Left renal pelvis (tissue), 4 donors: ENCODE measurements at places on chromosomes 12 and 14. TPM values are rescaled to one million over a fixed set of nuclear protein-coding genes. Genes with fewer than 3 reads are reported as not detected.

DNA sequence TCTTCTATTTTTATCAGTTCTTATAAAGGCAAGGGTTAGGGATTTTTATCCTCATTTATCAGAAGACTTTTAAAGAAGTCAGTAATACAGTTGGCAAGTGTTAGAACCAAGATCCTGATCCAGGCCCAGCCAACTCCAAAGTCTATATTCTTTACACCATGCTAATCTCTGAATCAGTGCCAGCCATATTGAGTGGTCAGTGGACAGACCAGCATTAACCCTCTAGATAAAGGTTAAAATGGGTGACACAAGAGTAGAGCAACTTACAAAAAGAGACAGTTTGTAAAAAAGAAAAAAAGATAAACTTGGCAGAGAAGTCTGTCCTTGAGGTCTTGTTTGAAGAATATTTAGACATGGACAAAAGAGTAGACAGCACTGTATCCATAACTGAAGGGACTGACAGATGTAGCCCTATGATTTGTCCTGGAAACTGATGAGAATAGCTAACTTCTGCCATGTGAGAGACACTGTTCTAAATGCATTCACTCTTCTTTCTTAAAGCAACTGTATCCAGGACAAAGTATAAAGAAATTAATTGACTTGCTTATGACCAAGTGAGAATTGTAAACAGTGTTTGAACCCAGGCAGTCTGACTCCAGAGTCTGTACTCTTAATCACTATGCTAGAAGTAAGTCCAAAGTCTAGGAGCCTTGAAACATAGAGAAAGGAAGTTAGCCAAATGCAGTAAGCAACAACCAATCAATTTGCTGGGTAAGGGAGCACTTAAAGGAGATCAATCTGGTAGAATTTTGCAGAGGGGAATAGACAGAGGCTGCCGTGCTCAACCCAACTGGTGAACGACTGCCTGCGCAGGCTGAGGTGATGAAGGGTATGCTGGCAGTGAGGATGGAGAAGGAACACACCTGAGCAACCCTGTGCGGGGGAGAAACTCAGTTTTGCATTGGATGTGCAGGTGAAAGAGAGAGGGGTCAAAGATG, 103.7 kb downstream of the TTC6 start:
- DNase-seq: no peak

- DNase-seq: no peak
Observed at GRCh38 chr12:78672033-78672432, 192.5 kb upstream of the SYT1 start.

DNA sequence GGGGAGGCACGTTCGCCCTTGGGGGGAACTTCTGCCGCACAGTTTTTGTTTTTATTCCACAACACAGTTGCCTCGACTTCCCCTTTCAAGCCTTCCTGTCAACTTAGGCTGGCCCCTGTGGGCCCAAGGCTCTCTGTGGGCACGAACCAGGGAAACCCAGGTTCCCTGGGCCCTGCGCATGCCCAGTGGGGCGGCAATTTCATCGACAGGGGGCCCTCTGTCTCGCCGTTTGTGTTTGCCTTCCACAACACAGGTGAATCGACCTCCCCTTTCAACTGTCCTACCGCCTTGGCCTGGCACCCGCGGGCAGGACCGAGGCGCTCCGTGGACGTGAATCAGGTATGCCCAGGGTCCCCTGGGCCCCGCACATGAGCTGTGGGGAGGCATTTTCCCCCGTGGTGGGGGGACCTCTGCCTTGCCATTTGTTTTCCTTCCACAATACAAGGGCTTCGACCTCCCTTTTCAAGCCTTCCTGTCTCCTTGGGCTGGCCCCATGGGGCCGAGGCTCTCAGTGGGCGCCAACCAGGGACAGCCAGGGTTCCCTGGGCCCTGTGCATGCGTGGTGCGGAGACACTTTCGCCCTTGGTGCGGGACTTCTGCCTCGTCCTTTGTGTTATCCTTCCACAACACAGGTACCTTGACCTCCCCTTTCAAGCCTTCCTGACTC, 354.0 kb downstream of the ALG10 start:
- DNase-seq: no peak

DNA sequence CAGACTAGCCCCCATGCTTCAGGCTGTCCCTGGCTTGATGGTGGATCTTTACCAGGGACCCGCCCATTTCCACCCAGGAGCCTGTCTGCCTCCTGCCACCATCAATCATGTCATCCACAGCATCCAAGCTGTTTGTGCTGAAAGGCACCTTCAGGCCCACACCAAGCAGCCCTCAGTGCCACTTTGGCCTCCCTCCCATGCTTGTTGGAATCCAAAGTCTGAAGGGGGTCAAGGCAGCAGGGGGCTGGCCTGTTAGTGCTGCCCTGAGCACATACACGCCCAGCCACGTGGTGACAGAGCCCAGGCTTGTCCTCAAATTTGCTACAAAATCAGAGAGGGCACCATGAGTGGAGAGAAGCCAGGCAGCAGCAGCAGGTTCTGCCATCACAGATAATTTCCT, 1146.8 kb downstream of the FSCB start:
- no peak for DNase-seq

DNA sequence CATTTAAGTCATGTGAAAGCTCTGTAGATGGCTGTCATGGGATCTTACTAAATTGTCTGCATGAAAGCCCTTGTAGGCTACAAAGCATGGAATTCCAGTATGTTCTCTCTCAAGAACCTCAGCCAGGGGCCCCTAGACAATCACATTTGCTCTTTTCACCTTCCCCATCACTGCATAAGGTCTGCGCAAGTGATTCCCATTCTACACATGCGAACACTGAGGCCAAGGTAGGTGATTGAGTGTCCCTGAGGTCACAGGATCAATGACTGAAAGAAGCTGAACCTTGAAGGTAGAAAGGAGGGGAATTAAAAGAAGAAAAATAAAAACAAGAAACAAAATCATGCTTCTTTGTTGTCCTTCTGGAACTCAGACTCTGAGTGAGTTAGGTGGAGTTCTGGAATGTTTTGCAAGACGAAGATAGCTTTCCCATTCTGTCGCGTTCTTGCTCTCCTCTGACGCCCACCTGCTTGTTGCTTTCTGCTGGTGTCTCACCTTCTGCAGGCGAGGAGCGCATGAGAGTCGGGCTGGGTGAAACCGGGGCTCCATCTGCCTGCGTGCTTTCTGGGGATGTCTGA, 79.9 kb downstream of the SPRING1 start:
- DNase-seq: no peak

DNA sequence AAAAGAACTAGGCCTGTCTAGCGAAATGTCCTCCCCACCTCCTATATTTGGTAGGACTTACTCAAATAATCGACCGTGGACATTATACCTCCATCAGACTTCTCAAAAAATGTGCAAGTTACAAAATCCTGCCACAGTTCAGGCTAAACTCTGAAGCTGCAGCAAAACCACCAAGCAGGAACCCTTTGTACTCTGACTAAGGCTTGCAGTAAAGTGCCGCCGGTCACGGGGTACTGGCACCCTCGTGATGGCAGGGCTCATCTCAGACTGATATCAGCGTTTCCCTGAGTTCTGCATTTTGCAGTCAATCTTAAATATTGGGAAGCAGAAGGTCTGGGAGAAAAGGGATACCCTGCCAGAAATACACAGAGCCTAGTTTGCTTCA, 17.1 kb downstream of the SLC11A2 start:
- DNase-seq: no peak

GRCh38 chr12:99529966-99530365, 117.6 kb upstream of the GARIN6 start:
- DNase-seq: no peak

The KRT82 gene
- not detected for polyA plus RNA-seq

The TMEM106C gene
- polyA plus RNA-seq: 126 TPM

The KRT7 gene
- polyA plus RNA-seq: 2.4 TPM

The SYT1 gene
- polyA plus RNA-seq: 29.8 TPM

The RNF212B gene
- 1.6 TPM for polyA plus RNA-seq

The RILPL1 gene
- polyA plus RNA-seq: 24.1 TPM
